Epithelial cell of alveolus of lung (primary cell): ENCODE measurements at places on chromosomes 2 and 18. TPM values are rescaled to one million over a fixed set of nuclear protein-coding genes. Genes with fewer than 3 reads are reported as not detected.

The MAP3K19 gene
- not detected in 2 replicates for total RNA-seq

The AGXT gene
- not detected in 2 replicates for total RNA-seq

The QPCT gene
- 4.5 and 24.2 TPM in 2 replicates for total RNA-seq

The ANKRD62 gene
- total RNA-seq: not detected in 2 replicates

The LYPD1 gene
- total RNA-seq: 0.64 and 26.1 TPM in 2 replicates

The GPR45 gene
- not detected in 2 replicates for total RNA-seq

The PROC gene
- 0.08 and 0.13 TPM in 2 replicates for total RNA-seq

The AGAP1 gene
- 8.0 and 13.8 TPM in 2 replicates for total RNA-seq

The NPHP1 gene
- total RNA-seq: 2.6 and 2.8 TPM in 2 replicates

The TNFRSF11A gene
- total RNA-seq: under 0.01 TPM in 1 of 2 replicates, not detected in the other

The PTH2R gene
- not detected in 2 replicates for total RNA-seq

The DCDC2C gene
- total RNA-seq: not detected in 2 replicates

The SPDYA gene
- 0.13 TPM in 1 of 2 replicates, not detected in the other for total RNA-seq

The DGUOK gene
- total RNA-seq: 92.9 and 97.2 TPM in 2 replicates

The SGPP2 gene
- 0.13 and 0.48 TPM in 2 replicates for total RNA-seq

The MEIS1 gene
- 44.3 and 117 TPM in 2 replicates for total RNA-seq

The CCDC102B gene
- 12.8 and 18.3 TPM in 2 replicates for total RNA-seq

The LHCGR gene
- total RNA-seq: 0.39 TPM in 1 of 2 replicates, not detected in the other

The NCKAP1 gene
- total RNA-seq: 63.2 and 101 TPM in 2 replicates

The BUB1 gene
- 11.1 and 31.0 TPM in 2 replicates for total RNA-seq

The CD207 gene
- total RNA-seq: not detected in 2 replicates

The FTCDNL1 gene
- 0.39 TPM in 1 of 2 replicates, not detected in the other for total RNA-seq

The OTOS gene
- total RNA-seq: not detected in 2 replicates

The HTR2B gene
- 0.08 TPM in 1 of 2 replicates, not detected in the other for total RNA-seq

The ZBTB7C gene
- total RNA-seq: under 0.01 TPM in 1 of 2 replicates, not detected in the other

The MOGAT1 gene
- not detected in 2 replicates for total RNA-seq

The LYG2 gene
- total RNA-seq: not detected in 2 replicates

The RAMP1 gene
- total RNA-seq: 21.7 and 43.8 TPM in 2 replicates

The GAL3ST2 gene
- 0.64 TPM in 1 of 2 replicates, not detected in the other for total RNA-seq

The MC4R gene
- total RNA-seq: not detected in 2 replicates

The AQP4 gene
- not detected in 2 replicates for total RNA-seq

The FAM237A gene
- total RNA-seq: not detected in 2 replicates

The PSTPIP2 gene
- total RNA-seq: 3.3 and 11.2 TPM in 2 replicates

The FASTKD1 gene
- 5.8 and 13.2 TPM in 2 replicates for total RNA-seq

The ADAM23 gene
- 1.4 and 4.9 TPM in 2 replicates for total RNA-seq

The PIEZO2 gene
- total RNA-seq: 21.9 and 25.4 TPM in 2 replicates

The CNGA3 gene
- not detected in 2 replicates for total RNA-seq

The CAPN10 gene
- 13.6 and 15.6 TPM in 2 replicates for total RNA-seq

The LBX2 gene
- 0.64 and 3.1 TPM in 2 replicates for total RNA-seq

The PTMA gene
- 655 and 888 TPM in 2 replicates for total RNA-seq

The SKOR2 gene
- not detected in 2 replicates for total RNA-seq
